Mesendoderm (in vitro differentiated cells): ENCODE measurements at places on chromosomes 5 and 9.

- DNase-seq: no peak
Observed at GRCh38 chr5:97118261-97119006, 24.0 kb downstream of the LIX1 start.

DNA sequence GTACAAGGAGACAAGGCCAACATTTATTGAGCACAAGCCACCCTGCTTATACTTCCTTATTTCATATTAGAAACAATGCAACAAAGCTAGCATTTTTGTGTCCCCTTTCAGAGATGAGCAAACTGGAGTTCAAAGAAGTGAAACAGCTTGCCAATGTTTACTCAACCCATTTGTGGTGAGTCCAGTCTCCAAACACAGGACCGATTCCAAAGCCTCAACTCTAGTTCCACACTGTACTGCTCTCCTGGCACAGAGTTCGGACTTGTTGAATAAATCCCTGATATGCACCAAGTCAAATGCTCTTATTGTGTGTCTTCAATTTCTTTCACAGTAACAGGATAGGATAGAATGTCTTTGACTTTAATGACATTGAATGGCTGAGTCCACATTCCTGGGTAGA, 604.8 kb upstream of the BRINP1 start:
- no peak for DNase-seq

- DNase-seq: no peak
Observed at GRCh38 chr9:4614627-4615026, 47.5 kb upstream of the PLPP6 start.

DNA sequence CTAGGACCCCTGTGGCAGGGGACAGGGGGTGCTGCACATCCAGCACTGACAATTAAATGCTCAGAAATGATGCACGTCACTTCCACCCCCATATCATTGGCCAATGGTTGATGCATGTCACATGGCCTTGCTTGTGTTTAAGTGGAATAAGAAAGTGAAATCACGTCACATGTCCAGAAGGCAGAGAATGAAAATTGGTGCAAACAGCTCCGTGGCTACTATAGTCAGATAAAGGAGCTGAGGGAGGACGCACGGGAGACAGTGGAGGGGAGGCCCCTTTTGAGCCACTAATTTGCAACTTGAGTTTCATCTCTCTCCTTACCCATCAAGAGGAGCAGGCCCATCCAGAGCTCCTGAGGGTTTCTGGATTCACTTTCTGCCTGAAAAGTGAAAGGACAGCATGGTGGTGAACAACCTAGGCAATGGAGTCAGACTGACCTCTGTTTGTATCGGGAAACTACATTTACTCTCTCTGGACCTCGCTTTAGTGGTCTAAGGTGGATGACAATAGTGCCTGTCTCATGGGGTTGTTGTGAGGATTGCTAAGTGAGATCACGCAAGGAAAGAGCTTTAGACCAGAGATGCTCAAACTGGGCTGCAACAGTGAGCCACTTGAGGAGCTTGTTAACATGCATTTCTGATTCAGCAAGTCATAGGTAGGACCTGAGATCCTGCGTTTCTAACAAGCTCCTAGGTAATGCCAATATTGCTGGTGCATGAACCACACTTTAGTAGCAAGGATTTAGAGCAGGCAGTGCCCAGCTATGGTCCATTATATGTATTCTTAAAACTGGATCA, 133.9 kb upstream of the ADRA1B start:
- DNase-seq: no peak

DNA sequence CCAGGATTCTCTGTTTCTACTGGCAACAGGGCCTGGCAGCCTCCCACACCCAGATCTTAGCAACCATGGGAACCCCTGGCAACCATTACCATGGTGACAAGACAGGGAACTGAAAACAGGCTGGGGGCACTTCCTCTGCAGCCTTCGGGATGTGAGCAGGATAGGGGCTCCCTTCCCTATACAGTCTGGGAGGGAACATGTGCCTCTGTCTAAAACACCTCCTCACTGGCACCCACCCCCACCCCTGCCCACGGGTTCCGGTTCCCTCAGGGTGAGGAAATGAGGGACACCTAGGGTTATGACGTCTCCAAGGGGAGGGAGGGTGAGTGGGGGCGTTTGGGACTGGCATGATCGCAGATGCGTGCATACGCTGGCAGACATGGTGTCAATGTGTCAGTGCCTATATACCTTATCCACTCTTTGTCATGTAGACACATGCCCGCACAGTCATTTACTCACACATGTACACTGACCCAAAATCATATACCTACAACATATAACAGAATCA, 3.0 kb upstream of the DNAJB5 start:
- peak; percentile 88 for DNase-seq

DNA sequence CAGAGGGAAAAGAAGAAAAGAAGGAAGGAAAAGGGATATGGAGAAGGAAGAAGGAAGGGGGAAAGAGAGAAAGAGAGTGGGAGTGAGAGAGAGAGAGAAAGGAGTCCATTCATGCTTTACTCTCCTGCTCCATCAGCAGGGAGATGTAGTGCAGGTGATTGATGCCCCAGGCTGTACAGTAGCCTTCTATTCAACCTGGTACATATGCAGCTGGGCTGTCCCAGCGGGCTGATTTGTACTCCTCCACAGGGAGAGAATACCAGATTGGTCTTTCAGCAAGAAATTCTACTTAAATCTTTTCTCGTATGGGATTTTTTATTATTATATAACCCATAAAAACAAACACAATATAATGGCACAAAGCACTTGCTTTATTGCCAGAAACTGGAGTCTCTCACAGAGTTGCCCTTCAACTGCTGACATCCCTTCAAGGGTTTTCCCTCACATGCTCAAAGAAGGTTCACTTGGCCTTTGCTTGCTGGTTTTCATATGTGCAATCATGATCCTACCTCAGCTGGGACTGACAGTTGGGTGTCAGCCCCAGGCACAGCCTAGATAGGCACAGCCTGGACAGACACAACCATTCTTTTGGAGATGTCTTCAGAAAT, 380.1 kb upstream of the RIOK2 start:
- DNase-seq: no peak

DNA sequence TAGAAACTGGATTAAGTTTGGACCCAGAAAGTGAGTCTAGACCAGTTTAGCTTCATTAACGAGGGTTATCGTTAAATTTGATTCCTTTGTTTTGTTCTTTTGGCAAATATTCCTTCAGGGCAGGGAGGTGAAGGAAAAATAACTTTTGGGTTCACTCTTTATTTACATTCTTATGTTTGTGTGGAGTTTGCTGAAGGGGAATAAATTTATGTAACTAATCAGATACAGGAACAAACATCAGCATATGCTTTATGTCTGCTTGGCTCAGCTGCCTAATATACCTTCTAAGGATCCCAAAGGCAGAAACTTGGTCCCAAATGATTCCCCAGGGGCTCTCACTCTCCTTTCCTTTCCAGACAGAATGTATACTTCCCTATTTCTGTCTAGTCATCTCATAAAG, 132.4 kb downstream of the MCTP1 start:
- no peak for DNase-seq

GRCh38 chr9:36191290-36191645, 547 bp downstream of the CLTA start:
- peak; percentile 47 for DNase-seq

DNA sequence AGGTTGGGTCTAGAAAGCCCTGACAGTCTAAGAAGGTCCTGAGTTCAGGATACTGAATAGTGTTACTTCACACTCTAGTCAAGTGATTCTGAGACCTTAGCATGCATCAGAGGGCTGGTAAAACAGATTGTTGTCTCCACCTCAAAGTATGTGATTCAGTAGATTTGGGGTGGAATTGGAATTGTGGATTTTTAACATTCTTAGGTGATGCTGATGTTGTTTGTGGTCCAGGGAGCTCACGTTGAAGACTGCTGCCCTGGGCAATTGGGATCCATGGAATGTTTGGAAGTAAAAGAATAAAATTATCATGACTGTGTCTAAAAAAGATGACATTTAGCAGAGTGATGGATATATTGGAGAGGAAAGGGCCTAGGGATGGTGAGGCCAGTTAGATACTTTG, 75.6 kb downstream of the VCAN start:
- peak; percentile 23 for DNase-seq

DNA sequence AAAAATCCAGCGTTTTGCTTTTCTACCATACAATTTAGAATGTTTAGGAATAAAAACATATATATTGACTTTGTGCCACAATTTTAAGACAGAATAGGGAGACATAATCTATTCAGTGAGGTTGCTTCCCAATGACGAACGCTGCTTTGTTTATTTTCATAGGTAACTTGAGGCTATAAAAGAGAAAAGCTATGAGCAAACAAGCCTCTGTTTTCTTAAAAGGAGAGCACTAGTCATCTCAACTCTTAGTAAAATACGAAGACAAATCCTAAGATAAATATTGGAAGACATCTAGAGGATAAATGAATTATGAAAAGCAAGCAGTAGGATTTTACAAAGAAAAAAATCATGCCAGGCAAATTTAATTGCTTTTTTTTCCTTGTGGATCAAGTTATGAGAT, 363.6 kb downstream of the ANXA1 start:
- no peak for DNase-seq

GRCh38 chr9:14323083-14323971, 9.4 kb upstream of the NFIB start:
- no peak for DNase-seq

DNA sequence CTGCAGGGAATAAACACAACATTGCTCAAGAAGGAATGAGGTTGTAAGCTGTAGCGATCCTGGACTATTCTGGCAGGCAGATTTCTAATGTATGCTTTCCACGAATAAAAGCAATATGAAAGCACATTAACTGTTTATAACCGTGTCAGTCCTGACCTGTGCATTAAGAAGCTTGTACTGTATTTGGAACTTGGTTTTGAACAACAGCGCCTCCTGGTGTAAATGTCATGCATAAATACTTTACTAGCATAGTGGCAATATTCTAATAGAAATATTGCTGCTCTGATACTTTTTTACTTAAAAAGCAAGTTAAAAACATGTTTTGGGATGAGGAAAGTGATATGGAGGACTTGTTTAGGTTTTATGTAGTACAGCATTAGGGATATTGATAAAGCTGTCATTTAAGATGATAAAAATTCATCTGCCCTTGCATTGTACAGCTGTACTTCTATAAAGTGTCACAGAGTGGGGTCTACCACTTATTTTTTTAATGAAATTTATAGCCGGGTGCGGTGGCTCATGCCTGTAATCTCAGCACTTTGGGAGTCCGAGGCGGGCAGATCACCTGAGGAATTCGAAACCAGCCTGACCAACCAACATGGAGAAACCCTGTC, 70.7 kb upstream of the GNE start:
- DNase-seq: peak; percentile 61

DNA sequence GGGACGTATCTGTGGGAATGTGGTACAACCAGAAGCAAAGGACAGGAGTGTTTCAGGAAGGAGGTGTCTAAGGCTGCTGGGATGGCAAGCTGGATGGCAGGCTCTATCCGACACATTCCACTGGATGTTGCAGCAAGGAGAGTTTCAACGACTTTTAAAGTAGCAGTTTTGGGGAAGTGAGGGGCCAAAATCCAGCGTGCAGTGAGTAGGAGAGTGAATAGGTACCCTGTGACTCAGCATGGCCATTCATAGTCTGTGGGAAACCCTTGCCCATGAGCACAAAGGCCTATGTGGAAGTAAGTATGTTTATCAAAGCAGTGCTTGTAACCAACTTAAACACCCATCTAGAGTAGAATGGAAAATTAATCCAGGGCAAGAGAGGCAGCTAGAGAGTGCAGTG, 664.7 kb downstream of the ACTL7B start:
- no peak for DNase-seq

DNA sequence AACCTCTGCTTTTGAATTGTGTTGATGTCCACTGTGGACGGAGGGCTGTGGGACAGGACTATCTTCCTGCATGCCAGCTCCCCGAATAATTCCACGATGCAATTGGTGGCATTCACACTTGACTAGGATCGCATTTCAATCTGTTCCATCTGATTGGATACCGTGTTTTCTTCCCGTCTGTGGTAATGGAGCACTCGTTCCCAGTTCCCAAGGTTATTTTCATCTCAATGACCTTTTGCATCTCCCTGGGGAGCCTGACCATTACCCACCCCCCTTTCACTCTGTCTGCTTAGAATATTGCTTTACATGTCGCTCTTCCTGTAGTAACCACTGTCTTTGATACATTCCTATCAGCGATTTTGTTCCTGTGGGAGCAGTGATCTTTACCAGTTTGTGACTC, 402.2 kb upstream of the WWC1 start:
- no peak for DNase-seq

GRCh38 chr9:35755071-35755470, 995 bp upstream of the MSMP start:
- DNase-seq: no peak

- no peak for DNase-seq
Observed at GRCh38 chr5:7882926-7883325, 14.0 kb downstream of the MTRR start.

GRCh38 chr5:36273809-36274526, 27.7 kb downstream of the RANBP3L start:
- no peak for DNase-seq

DNA sequence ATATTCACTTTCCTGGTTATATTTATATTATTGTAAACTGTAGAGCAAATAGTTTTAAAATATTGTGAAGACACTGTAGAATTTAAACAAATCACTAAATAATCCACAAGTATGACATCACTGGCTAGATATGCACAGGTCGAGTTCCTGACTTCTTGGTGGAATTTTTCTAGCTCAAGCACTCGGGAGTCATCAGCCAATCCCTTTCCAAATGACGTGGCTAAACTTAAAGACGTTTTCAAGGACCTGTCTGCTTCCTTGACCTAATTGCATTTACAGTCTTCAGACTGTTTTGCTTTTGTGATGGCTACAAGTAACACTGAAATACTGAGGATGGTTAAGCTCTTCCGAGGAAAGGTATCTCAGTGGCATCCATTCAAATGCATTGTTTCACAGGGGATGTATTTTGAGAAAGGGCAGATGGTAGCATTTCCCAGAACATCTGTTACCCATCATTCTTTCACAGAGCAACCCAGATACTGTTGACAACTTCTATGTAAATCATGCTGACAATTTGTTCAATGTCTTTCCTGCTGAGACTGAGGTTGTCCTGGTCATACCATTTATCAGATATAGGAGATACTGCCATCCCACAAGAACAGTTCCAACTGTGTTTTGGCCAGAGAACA, 262.8 kb downstream of the CDH10 start:
- DNase-seq: peak; percentile 86

GRCh38 chr9:35609001-35609819, 4.1 kb downstream of the TESK1 start:
- no peak for DNase-seq

DNA sequence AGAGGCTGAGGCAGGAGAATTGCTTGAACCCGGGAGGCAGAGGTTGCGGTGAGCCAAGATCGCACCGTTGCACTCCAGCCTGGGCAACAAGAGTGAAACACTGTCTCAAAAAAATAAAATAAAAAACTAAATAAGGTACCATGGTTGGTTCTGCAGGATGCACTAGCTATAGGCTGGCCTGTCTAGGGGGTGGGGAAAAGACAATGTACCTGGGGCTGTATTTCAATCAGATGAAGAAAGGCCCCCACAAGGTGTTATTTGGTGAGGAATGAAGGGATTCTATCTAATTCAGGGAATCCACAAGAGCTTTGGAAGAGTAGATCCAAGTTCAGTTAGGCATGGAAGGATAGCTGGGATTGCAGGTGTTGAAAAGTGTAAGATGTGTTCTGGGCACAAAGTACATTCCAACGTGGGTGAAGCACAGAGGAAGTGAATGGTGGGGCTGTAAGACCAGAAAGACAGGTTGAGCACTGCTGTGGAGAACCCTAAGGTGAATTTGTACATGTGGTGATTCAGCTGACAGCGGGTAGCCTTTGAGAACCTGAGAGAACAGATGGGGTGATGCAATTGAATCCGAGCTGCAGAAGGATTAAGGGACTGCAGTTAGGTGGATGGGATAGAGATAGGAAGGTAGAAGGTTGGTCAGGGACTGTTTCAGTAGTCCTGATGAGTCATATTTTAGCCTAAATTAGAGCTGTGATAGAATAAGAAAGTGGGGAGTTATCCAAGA, 71.8 kb downstream of the CAST start:
- peak; percentile 42 for DNase-seq

GRCh38 chr5:101637599-101637998, 658.5 kb downstream of the SLCO4C1 start:
- no peak for DNase-seq
